ENCODE measurements at places on chromosomes 12 and 14.

- DNase-seq, result no peak
Measured at GRCh38 chr12:116959845-116960514, 49.2 kb downstream of the FBXW8 start.

DNA sequence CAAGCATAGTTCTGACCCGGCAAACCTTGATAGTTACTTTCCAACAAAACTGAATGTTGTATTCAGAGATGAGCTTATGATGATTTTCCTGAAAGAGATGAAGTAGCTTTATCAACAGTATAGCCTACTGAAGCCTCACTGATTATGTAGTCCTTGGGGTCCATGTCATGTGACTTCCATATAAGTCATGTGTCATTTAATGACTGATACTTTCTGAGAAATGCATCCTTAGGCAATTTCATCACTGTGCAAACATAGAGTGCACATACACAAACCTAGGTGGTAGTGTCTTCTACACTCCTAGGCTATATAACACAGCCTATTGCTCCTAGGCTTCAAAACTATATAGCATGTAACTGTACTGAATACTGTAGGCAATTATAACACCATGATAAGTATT is 28.5 kb upstream of the TUBA1C start:
- DNase-seq, result no peak

DNA sequence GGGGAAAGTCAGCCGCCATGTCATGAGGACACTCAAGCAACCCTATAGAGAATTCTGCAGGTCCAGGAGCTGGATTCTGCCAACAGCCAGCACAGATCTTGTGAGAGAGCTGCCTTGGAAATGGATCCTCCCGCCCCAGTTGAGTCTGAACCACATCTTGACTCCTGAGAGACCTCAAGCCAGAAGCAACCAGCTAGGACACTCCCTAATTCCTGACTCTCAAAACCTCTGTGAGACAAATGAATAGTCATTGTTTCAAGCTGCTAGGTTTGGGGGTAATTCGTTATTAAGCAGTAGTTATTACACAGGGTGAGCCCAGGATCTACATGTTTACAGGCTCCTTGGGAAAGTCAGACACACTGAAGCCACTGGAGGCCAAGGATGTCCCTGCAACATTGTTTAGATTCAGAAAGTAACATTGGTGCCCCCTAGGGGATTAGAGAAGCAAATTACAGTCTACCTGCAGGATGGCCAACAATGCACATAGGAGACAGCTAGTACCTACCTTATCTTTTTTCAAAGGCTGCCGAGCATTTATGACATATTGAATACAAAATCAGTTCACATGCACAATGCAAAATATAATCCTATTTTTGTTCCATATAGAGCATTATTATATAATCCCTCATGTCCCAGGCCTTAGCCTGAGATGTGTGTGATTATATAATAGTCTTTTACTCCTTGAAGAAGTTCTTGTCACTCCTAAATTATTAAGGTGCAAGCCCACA is 57.9 kb upstream of the FICD start:
- DNase-seq, result peak; percentile 60

GRCh38 chr12:65162609-65163008 is 6.8 kb upstream of the LEMD3 start:
- no peak for DNase-seq

DNA sequence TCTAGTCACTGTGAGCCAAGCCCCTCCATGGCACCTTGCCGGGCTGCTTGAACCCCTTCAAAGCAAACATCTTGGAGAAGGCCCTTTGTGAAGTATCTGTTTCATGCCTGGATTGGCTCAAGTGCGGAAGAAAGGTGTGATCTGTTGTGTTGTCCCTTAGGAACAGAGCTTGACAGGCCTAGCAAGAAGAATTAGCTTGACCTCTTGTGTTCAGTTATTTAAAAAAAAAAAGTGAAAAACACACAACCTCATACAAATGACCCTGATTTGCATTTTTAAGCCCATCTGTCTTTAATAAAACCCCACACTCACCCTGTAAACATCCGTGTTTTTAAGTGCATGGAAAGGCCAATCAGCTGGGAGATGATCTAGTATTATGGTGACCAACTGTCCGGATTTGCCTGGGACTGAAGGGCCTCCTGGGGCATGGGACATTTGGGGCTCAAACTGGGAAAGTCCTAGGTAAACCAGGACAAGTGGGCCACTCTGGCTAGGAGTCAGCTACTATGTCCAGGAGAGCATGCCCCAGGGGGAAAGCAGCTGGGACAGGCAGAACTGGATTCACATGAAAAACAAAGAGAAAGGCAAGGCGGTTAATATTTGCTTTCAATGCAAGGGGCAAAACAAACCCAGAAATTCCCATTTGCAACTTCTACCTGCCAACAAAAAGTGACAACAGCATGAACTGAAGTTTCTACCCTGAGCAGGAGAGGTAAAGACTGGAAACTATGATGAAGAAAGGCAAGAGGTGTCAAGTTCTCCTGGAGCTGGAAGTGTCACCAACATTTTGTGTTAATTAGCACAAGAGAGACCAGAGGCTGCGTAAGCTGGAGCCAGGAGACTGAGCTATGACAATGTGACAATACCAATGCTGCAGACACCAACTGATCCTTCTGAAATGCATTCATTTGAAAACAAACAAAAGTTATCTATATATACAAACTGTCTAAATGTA is 78.6 kb downstream of the CLMN start:
- DNase-seq, result no peak

GRCh38 chr14:74962493-74962892 is 7.1 kb upstream of the PGF start:
- no peak for DNase-seq

GRCh38 chr12:18546399-18546798 is 191.4 kb downstream of the PLCZ1 start:
- peak; percentile 77 for DNase-seq

- no peak for DNase-seq
Measured at GRCh38 chr12:6614513-6615172, 7.5 kb upstream of the CHD4 start.

DNA sequence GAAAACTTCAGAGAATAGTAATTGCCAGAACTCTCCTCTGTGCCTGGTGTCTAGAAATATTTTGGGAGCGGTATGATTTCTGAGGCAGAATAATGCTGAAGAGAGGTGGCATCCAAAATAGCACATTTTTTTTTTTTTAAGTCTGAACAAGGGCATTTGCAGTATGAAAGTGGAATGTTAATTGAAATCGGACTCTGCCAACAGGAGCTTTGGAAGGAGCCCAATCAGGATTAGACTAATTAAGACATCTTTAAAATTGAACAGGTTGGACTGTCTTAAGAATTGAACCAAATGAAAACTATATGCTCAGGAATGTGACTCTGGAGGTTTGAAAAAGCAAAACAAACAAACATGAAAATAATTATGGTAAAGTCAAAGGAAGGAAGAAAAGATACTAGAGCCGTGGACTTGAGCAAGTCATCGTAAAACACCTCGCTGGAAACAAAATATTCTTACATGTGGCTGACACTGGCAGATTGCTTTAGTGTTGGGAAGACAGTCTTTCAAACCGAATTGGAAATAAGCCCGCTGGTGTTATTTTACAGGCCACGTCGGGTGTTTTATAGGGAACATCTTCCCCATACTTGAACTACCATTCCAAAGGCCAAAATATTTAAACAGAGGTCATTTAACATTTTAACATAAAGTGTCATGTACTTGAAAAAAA is 436.3 kb downstream of the VRK1 start:
- DNase-seq, result no peak
